ENCODE measurements at places on chromosomes 6 and 20.
A peak's percentile ranks its signal among the peaks of the same experiment; 100 is the strongest.

- no peak for DNase-seq
Measured at GRCh38 chr20:54549658-54550326, 74.4 kb downstream of the DOK5 start.

- DNase-seq = peak; percentile 15
Measured at GRCh38 chr20:11585752-11586352, 331.8 kb upstream of the BTBD3 start.

DNA sequence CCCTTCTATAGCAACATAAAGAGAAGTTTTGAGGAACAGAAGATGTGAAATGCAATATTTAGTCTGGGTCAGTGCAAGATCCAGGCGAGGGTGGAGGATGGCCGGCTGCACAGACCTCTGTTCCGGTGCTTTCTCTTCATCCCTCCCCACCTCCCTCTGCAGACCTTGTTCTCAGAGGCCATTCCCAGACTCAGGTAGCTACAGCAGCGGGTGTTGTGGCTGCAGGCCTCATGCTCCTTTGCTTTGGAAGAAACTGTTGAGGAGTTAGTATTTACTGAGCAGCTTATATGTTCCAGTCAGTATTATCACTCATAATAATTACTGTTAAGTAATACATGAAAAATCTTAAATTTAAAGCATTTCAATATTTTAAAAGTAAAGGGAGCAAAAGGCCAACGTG lies 1.7 kb downstream of the BTN3A3 start:
- no peak for DNase-seq

- no peak for DNase-seq
Measured at GRCh38 chr6:44675449-44675848, 287.9 kb downstream of the CDC5L start.

DNA sequence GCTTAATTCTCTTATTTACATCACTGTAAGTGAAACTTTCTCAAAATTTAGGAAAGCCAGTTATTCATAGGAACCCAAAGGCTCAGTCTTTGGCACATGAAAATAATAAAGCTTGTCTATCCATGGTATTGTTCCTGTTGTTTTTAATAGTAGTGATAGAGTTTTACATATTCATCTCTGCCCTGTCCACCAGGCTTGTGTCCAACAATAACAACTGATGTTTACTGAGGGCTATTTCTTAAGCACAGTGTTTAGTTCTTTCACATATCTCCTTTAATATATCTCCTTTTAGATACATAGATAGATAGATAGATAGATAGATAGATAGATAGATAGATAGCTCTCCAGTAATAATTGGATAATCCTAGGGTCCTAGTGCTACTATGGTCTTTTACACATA lies 34.2 kb downstream of the FOXQ1 start:
- peak; percentile 16 for DNase-seq

DNA sequence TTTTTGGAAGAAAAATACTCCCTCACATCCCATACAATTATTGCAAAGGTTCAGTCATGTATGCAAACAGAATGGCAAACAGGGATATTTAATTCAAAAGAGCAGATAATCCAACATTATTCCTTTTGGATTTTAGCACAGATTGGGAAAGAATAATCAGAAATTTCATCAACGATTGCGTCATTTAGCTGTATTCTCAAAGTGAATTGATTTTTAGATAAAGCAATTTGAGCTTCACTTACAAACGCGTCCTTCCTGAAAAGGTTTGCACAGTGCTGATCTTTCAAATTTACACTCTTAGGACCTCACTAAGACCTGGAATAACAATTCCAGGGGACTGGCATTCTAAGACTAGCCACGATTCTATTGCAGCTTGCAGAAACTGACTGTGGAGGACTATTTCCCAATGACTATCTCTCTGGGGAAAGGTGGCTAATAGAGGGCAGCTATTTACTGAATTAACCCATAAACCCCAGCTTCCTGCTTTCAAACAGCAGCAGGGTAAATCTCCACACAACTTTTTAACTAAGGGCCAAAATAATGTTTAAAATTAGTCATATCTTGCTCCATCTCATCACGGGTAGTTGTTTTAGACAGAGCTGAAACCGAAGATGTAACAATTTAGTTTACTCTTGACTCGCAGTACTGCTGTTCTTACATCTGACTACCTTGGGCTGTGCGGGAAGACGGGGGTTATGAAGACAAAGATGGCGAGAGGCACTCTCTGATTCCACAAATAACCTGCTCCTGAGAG lies 131.2 kb upstream of the FAM184A start:
- DNase-seq = no peak

DNA sequence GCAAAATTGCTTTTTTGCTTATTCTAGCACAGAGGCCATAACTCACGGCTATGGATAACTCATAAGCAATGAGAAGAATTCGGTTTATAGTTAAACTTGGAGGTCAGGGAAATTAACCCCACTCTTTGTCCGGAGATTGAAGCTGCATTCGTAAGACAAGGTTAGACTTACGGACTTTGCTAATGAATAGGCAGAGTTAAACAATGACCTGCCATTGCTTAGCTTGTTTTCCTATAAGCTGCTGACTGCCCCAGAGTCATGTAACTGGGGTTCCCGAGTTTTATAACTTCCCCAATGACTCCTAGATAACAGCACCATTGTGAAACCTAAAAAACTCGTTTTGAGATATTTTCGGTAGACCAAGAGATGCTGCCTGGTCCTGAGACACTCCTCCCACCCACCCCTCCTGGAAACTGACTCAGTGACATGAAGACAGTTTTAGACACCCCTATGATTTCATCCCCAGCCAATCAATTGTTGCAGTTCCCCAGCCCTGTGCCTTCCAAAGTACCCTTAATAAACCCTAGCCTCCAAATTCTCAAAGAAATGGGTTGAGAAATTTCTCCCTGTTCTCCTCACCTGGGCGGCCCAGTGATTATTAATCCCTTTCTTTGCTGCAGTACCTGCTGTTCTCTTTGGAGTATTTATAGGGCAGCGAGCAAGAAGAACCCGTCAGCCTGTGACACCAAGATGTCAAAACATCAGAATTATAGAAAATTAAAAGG lies 33.1 kb upstream of the MCUR1 start:
- no peak for DNase-seq

DNA sequence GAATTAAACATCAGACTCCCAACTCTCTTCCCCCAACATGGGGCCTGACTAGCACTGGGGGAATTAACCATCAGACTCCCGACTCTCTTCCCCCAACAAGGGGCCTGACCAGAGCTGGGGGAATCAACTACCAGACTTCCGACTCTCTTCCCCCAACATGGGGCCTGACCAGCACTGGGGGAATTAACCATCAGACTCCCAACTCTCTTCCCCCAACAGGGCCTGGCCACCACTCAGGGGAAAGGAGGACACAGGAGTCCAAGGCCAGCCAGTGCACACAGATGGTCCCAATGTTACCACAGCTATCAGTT lies 13.1 kb downstream of the CST7 start:
- no peak for DNase-seq
